ENCODE measurements at places on chromosomes 1 and 21.

DNA sequence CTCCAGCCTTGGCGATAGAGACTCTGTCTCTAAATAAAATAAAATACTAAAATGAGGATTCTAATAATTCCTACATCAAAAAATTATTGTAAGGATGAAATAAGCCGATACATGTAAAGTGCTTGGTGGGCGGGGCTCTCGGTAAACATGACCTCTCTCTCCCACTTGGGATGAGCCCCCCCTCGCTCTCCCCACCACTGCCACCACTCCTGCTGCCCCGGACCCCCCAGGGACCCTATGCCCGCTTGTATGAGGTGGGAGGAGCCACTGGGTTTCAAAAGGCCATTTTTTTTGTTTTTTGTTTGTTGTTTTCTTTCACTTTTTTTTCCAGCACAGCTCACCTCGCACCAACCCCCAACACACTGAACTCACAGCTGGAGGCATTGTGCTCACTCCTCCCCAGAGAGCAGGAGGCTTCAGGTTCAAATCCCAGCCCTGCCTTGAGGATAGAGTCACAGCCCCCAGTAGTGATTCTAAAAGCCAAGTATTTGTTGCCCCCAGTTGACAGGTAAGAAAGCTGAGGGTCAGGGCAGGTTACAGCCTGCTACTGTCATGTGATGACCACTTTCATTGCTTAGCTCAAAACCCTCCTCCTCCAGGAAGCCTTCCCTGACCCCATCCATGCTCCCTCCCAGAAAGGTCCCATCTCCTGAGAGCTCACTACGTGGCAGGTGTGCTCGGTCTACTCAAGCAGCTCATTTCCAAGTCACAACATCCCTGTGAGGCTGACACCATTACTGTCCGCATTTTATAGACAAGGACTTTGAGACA lies 4.2 kb downstream of the SDC3 start:
- no peak for DNase-seq

GRCh38 chr1:99146129-99146848 lies 118.0 kb upstream of the PLPPR4 start:
- DNase-seq = no peak

- peak; percentile 2 for DNase-seq
These were observed 27.5 kb downstream of the COL6A1 start for GRCh38 chr21:46008893-46009621.

DNA sequence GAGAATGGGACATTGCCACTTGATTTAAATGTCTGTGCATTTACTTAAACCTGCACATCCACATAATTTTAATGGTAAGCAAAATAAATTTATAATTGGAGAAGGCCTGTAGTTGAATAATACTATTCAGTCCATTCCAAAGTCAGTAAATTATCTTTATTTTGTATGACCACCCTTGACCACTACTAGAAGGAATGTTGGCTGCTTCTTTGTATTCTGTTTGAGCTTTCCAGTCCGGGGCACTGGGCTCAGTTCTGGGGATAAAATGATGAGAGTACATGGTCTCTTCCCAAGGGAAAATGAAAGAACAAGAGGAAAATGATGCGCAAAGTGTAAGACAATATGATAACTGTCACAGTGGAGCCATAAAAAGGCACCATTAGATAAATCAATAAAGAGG lies 98.9 kb downstream of the CRB1 start:
- no peak for DNase-seq

DNA sequence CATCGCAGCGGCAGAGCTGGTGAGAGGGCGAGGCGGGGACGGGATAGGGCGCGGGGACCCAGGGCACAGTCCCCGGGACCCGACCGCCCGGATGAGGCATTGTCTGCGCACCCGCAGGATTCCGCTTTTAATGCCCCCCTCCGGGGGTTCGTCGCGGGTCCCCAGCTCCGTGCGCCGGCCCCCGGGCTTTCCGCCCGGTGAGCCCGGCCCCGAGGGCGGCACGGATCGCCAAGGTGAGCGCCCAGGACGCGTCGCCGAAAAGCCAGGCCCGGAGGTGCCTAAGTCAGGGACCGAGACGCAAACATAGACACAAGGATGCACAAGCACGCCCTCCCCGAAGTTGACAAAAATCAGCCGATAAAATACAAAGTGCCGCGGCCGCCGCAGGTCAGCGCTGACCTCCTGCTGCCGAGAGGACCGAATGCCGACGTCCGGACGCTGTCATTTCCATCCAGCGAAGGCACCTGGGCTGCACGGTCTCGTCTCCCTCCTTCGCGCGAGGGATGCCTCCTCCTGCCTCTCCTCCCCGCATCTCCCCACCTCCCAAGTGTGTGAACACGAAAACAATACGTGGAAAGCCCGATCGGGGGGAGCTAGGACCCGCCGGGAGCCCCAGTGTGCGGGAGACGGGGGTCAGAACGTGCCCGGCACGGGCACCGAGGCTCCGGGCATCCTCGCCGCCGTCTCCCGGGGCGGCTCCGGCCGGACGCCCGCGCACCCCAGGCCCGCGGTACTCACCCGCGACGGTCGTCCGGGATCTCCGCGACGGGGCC lies 101.1 kb upstream of the SOD1 start:
- DNase-seq = peak; percentile 0

GRCh38 chr1:209552406-209553264 lies 30.9 kb upstream of the CAMK1G start:
- DNase-seq = no peak

DNA sequence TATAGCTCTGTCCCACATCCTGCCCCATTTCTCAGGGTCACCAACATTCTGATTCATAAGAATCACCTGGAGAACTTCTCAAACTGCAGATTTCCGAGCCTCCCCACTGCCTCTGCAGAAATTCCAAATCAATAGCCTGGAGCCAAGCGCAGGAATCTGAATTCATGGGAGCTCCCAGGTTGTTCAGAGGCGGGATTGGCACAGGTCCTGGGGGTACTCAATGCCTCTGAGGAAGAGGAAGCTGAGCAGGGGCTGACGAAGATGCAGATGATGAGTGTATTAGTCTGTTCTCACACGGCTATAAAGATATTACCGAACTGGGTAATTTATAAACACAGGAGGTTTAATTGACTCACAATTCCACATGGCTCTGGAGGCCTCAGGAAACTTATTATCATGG lies 455.5 kb downstream of the MATN1 start:
- no peak for DNase-seq

DNA sequence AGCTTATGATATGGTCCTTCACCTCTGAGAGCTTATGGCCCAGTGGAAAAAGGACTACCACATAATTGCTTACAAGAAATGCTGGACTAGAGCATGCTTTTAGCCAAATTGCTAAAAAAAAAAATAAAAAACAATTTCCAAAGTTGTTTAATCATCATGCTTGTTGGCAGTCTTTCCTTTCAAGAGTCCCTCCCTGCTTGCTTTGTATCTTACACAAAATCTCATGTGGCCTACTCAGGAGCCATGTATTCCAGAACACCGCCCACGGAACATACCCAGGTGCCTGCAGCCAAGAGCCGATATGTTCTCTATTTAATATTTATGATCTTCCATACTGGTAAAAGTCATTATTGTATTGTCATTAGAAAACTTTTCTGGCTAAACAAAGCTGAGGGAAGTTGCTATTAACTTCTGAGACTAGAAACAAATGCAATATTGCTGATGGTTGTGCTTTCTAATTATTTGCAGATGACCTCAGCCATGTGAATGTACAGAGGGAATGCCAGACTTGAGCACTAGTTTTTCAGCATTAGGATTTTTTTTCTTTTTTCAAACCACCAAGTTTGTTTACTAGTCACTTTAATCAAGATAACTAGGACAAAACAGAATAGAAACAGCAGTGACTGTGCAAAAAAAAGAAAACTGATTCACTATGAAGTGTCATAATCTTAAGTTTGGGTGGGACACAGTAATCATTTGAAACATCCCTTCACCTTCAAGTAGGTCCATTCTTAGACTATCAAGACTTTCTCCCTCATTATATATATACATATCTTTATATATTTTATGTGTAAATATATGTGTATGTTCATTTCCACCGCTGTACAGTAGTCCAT lies 129.3 kb upstream of the GORAB start:
- no peak for DNase-seq

- no peak for DNase-seq
These were observed 290.2 kb downstream of the LRRC40 start for GRCh38 chr1:69914976-69915765.

- no peak for DNase-seq
These were observed 55.8 kb downstream of the MAP3K7CL start for GRCh38 chr21:29186246-29186645.

DNA sequence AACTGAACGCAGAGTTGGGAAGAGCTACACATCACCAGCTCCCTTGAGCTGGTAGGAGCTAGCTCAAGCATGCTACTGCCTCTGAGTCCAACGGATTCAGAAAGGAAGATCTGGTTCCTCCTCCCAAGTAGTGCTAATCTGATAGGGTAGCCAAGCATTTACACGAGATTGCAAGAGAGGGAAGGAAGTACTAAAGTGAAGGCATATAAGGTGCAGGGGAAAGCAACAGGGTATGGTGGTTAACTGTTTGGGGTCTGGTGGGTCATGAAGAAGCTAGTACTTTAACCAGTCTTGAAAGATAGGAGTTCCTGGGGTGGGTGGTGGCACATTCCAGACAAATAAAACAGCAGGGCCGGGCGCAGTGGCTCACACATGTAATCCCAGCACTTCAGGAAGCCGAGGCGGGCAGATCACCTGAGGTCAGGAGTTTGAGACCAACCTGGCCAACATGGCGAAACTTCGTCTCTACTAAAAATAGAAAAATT lies 20.2 kb upstream of the ZNF436 start:
- no peak for DNase-seq

DNA sequence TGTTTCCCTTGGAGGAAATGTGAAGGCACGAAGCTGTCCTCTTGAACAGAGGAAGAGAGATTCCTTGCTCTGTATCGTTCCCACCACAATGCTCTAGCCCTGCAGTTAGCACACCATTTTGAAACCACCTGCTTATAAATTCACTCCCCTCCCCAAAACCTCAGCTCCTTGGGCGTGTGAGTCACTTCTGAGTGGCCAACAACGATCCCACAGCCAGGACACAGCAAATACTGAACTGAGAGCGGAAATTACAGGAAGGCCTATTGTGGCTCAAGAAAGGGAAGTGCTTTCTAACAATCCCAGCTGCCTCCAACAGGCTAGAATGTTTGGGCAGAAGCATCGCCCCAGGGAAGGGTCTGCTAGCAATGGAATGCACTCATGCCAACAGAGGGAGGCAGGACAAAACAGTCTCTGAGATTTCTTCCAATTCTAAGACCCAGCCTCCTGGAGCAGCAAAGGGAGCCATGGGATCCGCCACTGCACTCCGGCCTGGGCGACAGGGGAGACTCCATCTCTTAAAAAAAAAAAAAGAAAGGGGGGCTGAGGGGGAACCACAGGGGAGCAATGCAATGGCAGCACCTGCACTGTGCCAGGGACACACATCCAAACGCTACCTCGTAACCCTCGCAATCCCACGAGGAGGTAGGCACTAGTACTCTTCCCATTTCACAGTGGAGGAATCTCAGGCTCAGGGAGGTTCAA lies 1.9 kb downstream of the TMEM53 start:
- DNase-seq = peak; percentile 65

- DNase-seq = no peak
These were observed 291.6 kb downstream of the PLPP3 start for GRCh38 chr1:56287721-56288120.

- DNase-seq = no peak
These were observed 18.2 kb downstream of the CAP1 start for GRCh38 chr1:40058453-40059337.

GRCh38 chr21:33047231-33047630 lies 21.5 kb downstream of the OLIG2 start:
- peak; percentile 90 for DNase-seq

DNA sequence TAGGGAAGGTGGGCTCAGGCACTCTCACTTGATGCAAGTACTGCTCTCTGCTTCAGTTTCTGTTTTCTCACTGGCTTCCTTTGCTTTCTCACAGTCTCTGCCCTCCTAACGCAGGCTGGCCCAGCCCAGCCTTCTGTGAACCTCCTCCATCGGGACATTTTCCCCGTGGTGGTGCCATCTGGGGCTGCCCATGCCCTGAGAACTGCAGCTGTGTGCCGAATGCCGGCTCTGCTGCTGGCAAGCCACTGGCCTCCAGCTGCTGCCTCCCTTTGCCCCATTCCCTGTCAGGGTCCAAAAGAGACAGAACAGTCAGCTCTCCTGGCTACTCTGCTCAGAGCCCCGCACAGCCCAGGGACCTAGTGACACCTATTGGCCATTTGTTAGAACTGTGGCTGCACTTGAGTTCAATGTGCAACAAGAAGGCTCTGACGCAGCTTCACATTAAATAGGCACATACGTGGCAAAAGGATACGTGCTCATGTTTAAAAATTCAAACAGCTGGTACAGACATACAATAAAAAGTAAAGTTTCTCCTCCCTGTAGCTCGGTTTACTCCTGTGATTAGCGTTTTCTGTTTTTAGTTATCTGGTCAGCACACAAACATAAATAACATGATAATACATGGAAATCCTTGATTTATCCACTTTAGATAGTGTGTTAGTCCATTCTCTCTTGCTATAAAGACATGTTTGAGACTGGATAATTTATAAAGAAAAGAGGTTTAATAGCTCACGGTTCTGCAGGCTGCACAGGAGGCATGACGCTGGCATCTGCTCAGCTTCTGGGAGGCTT lies 46.6 kb downstream of the FCRL5 start:
- DNase-seq = peak; percentile 56

- DNase-seq = no peak
These were observed 27.8 kb downstream of the GBP6 start for GRCh38 chr1:89391686-89392085.

- no peak for DNase-seq
These were observed 303.3 kb upstream of the ESRRG start for GRCh38 chr1:217026531-217026930.

DNA sequence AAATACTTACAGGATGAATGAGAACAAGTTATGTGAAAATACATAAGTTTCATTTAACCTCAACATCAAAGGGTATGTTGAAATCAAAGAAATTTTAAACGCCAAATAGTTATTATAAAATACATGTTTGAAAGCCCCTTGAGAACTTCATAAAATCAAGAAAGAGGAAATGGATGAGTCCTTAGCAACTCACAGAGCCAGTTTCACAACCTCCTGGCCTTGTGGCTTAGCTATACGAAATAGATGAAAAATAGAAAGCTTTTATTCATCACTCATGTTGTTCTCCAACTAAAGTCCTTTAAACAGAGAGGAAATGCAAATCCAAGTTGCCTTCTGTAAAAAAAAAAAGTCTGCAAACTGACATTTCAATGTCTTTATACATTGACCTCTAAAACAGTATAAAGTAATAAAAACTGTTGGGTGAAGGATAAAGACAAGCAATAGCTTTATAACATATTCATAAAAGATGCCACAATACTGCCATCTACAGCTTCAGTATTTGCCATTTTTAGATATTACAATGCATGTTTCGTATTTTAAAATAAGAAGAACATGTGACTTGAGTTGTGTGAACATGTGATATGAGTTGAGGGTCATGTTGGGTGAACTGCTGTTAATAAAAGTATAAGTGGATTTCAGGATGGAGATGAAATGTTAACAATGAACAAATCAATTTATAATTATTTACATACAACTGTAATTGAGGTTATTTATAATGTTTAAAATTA lies 847.8 kb downstream of the MRPL39 start:
- DNase-seq = no peak

DNA sequence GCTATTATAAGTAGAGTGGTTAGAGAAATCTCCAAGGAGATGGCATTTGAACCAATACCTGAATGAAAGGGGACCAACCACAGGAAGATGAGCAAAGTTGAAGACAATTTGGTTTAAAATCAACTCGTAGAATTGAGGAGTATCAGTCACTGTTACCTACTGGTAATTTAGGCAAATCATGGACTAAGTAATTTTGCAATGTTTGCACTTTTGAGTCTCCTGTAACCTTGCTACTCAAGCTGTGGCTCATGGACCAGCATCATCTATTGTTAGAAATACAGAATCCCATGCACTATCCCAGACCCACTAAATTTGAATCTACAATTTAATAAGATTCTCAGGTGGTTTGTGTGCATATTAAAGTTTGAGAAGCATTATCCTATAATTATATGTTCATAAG lies 21.8 kb downstream of the RWDD3 start:
- DNase-seq = no peak
